Heart right ventricle (tissue), 16 donors: ENCODE measurements at places on chromosomes 5 and 9.

DNA sequence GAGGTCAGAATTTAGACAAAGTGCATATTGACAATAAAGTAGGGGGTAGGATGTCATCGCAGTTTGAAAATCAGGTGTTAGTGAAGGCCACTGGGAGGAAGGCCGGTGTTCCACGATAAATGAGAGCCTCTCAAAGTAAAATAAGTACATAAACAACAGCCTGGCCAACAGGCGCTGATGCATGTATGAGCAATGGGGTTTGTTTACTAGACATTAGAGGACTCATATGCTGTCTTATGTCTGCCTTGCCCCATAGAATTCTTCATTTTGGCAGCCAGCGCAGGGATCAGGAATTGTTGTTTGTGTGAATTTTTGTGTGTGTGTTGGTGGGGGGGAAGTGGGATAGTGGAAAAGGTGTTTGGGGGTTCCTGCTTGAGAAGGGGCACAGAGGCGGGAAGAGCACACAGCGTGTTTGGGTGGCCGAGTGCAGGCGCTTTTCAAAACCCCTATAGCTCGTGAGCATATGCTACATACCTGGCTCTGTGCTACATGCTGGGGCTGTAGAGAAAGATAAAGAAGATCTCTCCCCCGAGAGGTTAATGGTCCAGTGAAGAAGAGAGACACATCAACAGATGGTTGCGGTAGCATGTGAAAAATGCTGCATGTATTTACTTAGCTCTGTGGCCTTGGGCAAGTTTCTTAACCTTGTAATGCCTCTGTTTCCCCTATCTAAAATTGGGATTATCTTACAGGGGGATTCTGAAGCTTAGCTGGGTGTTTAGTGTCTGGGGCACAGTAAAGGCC, 11.5 kb downstream of the SNX30 start:
- no peak overlapping the region for H3K27ac ChIP-seq
- H3K4me3 ChIP-seq: no peak overlapping the region

DNA sequence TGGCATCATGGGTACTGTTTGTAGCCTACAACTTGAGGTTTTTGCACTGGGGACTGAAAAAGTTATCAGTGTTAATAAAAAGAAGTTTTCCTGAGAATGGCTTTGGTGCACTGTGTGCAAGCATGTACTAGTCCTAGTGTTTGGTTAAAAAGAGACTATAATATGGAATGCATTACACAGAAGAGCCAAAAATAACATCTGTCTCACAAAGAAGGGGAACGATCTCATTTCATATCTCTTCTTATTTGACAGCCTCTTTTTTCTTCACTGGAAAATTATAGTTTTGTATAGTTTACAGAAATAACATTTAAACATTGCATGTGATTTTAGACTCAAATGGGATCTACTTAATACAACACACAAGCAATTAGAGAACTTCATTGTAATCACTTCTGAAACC, 127.0 kb upstream of the GDNF start:
- no peaks in the 10 kb centered on the region for H3K36me3 ChIP-seq
- no peaks in the 10 kb centered on the region for H3K4me1 ChIP-seq
- no peak for DNase-seq
- H3K27ac ChIP-seq: no peak overlapping the region
- no peaks in the 10 kb centered on the region for H3K27me3 ChIP-seq
- no peak overlapping the region for H3K4me3 ChIP-seq

- DNase-seq: no peak
- no peaks in the 10 kb centered on the region for H3K27me3 ChIP-seq
- H3K4me3 ChIP-seq: no peak overlapping the region
- peaks cover 5% of the 10 kb centered on the region for H3K4me1 ChIP-seq
These were observed 409.5 kb downstream of the ARHGEF28 start for GRCh38 chr5:74035521-74035937.

DNA sequence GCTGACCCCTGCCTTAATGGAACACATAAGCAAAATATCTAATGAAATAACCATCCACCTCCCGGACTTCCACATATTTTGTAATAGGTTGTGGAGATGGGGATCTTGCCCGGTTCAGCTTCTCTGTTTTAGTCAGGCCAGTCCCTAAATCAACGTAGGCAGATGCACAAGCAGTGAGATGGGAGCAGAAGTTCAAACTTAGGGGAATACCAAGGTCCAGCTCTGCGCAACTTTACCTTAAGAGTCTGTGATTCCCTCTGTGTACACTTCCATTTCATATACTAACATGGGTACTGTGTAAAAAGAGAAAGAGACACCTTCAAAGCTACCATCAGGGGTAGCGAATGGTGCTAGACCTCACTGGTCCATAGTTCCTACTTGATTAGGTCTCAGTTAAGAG, 110.9 kb downstream of the NTRK2 start:
- peaks cover 3% of the 10 kb centered on the region for H3K27me3 ChIP-seq
- no peaks in the 10 kb centered on the region for H3K4me1 ChIP-seq
- no peak for DNase-seq
- no peaks in the 10 kb centered on the region for H3K36me3 ChIP-seq
- H3K4me3 ChIP-seq: no peak overlapping the region

DNA sequence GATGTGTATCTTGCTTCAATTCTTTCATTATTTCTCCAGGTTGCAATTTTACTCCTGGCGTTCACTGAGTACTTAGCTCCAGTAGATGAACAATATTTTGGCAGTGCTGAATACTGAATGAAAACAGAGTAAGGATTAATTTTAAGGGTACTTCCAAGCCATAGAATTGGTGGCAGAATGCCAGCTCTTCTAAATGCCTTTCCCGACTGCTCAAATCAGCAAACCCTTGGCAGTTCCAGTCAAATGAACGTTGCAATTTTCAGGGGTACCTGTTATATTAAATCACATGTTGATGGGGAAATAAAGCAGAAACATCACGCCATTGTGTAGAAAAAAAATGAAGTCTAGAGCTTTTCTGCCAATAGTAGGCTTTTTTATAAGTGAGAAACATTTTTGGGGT, 282.4 kb upstream of the RPS23 start:
- H3K4me1 ChIP-seq: no peaks in the 10 kb centered on the region
- DNase-seq: no peak
- no peak overlapping the region for H3K27ac ChIP-seq

- H3K27ac ChIP-seq: peak overlapping the region; percentile 82
- H3K36me3 ChIP-seq: peaks cover 24% of the 10 kb centered on the region
- no peak overlapping the region for H3K4me3 ChIP-seq
- DNase-seq: no peak
- peaks cover 84% of the 10 kb centered on the region for H3K4me1 ChIP-seq
These were observed 23.1 kb downstream of the IRF1 start for GRCh38 chr5:132467287-132467984.

DNA sequence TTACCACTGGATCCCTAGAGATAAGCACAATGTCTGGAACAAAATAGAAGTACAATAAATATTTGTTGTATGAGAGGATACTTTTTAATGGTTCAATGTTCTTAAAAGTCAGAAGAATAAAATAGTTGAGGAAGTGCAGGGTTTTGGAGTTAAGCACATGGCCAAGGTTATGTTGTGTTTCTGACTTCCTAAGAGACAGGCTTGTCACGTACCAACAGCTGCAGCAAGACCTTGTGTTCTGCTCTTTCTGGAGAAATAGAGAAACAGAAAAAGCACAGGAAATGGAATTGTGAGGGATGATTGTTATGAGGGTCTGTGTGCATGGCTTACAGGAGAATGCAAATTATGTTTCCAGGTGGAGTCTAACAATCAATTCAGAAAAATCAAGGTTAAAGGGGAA, 12.9 kb downstream of the CARTPT start:
- DNase-seq: no peak
- H3K27ac ChIP-seq: no peak overlapping the region
- H3K36me3 ChIP-seq: no peaks in the 10 kb centered on the region
- H3K4me3 ChIP-seq: no peak overlapping the region

- H3K27ac ChIP-seq: no peak overlapping the region
- no peaks in the 10 kb centered on the region for H3K27me3 ChIP-seq
- no peaks in the 10 kb centered on the region for H3K4me1 ChIP-seq
- no peak overlapping the region for H3K4me3 ChIP-seq
- H3K36me3 ChIP-seq: no peaks in the 10 kb centered on the region
These were observed 1026.9 kb downstream of the MAT2B start for GRCh38 chr5:164532235-164532900.

DNA sequence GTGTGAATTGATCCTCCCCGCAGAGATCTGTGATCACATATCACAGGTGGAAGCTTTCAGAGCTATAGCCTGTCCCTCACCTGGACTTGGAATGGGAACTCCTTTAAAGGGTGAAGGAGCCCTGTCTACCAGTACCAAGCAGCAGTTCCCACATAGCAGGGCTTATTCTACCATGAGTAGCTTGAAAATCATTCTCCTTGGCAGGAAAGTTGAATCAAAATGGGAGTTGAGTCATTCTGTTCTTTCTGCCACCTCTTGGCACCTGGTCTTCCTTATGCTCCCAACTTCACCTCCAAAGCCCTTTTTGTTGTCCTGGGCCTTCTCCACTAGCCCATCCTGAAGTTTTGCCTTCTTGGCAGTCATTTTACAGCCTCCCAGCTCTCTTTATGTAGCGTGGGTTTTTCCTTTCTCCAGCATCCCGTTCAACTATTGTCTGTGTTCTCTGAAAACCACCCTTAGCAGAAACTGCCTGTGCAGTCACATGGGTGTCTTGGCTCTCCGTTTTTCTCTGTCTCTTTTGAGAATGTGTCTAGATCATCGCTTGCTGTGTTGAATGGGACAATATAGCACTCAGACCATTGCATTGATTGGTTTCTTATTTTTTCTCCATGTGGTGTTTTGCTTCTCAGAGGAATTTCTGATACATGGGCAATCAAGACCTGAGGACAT, 222.2 kb downstream of the AOPEP start:
- peaks cover 52% of the 10 kb centered on the region for H3K4me1 ChIP-seq
- no peaks in the 10 kb centered on the region for H3K36me3 ChIP-seq
- peak overlapping the region; percentile 92 for H3K27ac ChIP-seq
- no peaks in the 10 kb centered on the region for H3K27me3 ChIP-seq
- H3K4me3 ChIP-seq: no peak overlapping the region

DNA sequence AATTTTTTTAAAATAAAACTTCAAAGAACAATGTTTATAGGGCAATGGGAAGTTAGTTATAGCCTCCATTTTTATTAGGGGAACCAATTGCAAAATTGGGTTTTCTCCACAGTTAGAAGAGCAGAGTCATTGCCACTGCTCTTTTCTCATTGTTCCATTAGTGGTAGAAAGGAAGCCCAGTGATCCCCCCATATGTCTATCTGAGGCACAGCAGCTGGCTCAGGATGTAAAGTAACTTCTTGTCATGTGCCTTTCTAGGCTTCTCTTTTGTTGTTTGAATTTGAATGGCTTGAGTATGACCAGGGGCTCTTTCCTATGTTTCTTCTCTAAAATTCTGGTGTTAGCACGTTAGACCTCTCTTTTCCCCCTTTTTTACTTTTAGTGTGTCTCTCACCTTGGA, 61.2 kb downstream of the UBAP1 start:
- DNase-seq: no peak
- H3K4me1 ChIP-seq: peaks cover 57% of the 10 kb centered on the region
- H3K36me3 ChIP-seq: no peaks in the 10 kb centered on the region
- no peak overlapping the region for H3K27ac ChIP-seq
- H3K4me3 ChIP-seq: no peak overlapping the region

GRCh38 chr5:10355071-10355889, 1.8 kb downstream of the MARCHF6 start:
- peak overlapping the region; percentile 99 for H3K27ac ChIP-seq
- no peak for DNase-seq
- no peaks in the 10 kb centered on the region for H3K27me3 ChIP-seq
- no peaks in the 10 kb centered on the region for H3K36me3 ChIP-seq

DNA sequence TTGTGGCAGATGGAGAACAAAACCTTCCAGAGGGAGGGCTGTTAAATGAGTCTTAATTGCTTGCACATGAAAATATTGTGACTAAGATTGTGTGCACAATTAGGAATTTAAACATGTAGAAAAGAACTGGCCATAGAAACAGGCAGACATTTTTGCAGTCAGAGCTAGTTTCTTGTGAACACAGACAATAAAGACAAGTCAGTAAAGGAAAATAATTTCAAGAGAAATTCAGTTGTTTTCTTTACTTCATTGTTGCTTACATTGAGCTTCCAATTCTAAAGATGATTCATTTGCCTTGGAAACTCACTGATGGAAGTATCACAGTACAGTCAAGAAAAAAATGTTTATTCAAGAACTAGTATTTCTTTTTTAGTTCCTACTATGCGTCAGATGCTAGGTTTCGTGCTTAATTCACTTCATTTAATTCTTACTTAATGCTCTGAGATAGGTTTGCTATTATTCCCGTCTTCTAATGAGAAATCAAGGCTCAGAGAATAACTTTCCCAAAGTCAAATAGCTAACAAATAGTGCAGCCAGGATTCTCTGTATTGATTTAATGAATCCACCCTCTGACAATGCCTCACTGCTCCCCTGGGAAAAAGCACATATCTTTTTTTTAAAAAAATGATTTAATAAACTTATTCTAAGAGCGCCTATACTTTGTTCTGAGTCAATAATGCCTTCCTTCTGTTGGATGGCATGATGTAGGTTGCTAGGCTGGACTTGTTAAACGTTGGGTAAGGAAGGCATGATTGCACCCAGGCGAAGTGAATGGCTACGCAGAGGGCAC, 581.4 kb downstream of the RAB3C start:
- H3K27me3 ChIP-seq: no peaks in the 10 kb centered on the region
- H3K4me1 ChIP-seq: peaks cover 14% of the 10 kb centered on the region
- no peak overlapping the region for H3K4me3 ChIP-seq
- no peak for DNase-seq
- H3K27ac ChIP-seq: no peak overlapping the region

DNA sequence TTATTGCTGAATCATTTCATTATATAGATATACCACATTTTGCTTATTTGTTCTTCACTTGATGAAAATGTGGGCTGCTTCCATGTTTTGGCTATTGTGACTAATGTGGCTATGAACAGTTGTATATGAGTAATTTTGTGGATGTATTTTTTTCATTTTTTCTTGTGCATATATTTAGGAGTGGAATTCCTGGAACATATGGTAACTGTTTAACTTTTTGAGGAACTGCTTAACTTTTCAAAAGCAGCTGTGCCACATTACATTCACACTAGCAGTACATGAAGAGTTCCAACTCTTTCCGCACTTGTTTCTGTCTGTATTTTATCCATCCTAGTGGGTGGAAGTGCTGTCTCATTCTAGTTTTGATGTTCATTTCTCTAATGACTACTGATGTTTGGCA, 67.8 kb downstream of the JAK2 start:
- H3K4me3 ChIP-seq: no peak overlapping the region
- no peaks in the 10 kb centered on the region for H3K27me3 ChIP-seq
- no peak for DNase-seq
